ENCODE measurements at places on chromosomes 7 and 10.

- H3K27me3 ChIP-seq: no peaks in the 10 kb centered on the region
- no peaks in the 10 kb centered on the region for H3K36me3 ChIP-seq
- H3K4me3 ChIP-seq: no peak overlapping the region
- H3K4me1 ChIP-seq: no peaks in the 10 kb centered on the region
These were observed 269.0 kb upstream of the ETV1 start for GRCh38 chr7:14258441-14258840.

DNA sequence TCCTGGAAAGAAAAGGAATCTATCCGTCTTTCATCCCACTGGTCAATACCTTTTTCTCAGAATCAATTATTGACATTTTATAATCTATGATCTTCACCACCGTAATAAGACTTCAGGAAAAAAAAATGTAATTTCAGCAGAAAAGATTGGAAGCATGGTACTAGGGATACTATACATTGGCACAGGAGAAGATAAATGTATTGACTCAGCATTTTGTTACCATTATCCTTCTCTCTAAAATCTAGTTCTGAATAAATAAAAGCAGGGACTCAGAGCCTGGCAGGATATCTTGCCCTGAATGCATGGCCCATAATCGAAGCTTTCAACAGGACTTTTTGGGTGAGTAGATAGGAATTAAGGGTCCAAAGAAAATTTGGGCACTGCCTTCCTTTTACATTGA, 120.7 kb downstream of the LRRTM3 start:
- no peak for DNase-seq
- no peak overlapping the region for H3K27ac ChIP-seq
- H3K4me1 ChIP-seq: no peaks in the 10 kb centered on the region
- no peaks in the 10 kb centered on the region for H3K36me3 ChIP-seq
- H3K4me3 ChIP-seq: no peak overlapping the region

DNA sequence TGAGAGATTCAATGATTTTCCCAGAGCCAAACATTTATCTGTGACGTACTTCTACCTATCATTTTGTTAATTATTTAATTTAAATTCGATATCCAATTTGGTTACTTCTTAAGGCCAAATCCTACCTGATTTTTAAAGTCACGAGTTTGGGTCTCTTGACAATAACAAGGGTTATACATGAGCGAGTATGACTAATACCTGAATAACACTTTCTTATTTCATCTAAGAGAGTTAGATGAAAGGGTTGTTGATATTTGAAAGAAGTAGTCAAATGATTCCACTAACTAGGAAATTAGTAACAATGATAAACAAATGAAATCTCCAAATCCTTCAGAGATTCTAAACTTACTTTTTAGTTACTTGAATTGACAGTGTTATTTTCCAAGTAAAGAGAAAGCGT, 1086.9 kb downstream of the XPNPEP1 start:
- H3K27ac ChIP-seq: no peak overlapping the region
- H3K4me3 ChIP-seq: no peak overlapping the region

DNA sequence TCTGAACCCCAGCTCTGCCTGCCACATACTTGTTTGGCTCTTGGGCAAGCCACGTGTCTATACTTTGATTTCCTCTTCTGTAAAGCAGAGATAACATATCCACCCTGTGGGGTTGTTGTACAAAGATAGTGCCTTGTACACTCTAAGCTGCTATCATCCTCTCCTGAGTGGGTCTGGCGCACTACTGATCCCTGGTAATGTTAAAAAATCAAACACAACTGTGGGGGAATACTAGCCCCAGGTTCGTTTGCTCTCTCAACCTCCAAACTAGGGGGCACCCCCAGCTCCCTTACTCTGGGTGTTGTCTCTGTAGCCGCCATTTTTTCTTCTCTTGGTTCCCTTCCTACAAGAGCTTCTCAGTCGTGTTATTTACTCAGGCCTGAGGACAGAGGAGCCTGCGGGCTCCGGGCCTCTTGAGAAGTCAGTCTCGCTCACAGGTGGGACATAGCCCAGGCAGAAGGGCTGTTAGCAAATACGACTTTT, 1.0 kb downstream of the POLM start:
- peak overlapping the region; percentile 70 for H3K4me3 ChIP-seq
- H3K4me1 ChIP-seq: peaks cover 38% of the 10 kb centered on the region
- no peaks in the 10 kb centered on the region for H3K27me3 ChIP-seq
- peaks cover 36% of the 10 kb centered on the region for H3K36me3 ChIP-seq
- H3K27ac ChIP-seq: peak overlapping the region; percentile 93

GRCh38 chr7:68725843-68726785, 872.2 kb upstream of the AUTS2 start:
- H3K27me3 ChIP-seq: no peaks in the 10 kb centered on the region
- no peaks in the 10 kb centered on the region for H3K36me3 ChIP-seq
- DNase-seq: no peak
- H3K4me3 ChIP-seq: no peak overlapping the region
- no peak overlapping the region for H3K27ac ChIP-seq

DNA sequence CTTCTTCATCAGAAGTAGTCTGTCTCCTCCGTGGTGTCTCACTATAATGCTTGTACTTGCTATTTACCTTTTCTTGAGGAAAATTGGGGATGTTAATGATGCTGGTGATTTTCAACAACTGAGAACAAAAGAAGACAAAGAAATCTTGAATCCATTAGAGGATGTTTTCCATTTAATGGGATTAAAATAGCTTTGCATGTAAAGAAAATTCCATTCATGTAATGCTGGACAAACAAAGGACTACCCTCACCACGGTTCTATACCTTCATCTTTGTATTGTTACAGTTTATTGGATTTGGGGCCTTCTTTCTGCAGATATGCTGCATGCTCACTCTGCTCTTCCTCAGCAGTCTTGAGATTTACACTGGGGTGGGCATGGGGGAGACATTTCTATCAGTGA, 128.4 kb downstream of the WNT2 start:
- no peak overlapping the region for H3K4me3 ChIP-seq
- H3K27me3 ChIP-seq: no peaks in the 10 kb centered on the region
- no peak overlapping the region for H3K27ac ChIP-seq
- no peak for DNase-seq
- no peaks in the 10 kb centered on the region for H3K36me3 ChIP-seq
- peaks cover 2% of the 10 kb centered on the region for H3K4me1 ChIP-seq

- no peak overlapping the region for H3K4me3 ChIP-seq
- H3K36me3 ChIP-seq: no peaks in the 10 kb centered on the region
- no peak for DNase-seq
- H3K27ac ChIP-seq: no peak overlapping the region
- H3K4me1 ChIP-seq: no peaks in the 10 kb centered on the region
These were observed 179.9 kb upstream of the NPVF start for GRCh38 chr7:25408012-25408687.

DNA sequence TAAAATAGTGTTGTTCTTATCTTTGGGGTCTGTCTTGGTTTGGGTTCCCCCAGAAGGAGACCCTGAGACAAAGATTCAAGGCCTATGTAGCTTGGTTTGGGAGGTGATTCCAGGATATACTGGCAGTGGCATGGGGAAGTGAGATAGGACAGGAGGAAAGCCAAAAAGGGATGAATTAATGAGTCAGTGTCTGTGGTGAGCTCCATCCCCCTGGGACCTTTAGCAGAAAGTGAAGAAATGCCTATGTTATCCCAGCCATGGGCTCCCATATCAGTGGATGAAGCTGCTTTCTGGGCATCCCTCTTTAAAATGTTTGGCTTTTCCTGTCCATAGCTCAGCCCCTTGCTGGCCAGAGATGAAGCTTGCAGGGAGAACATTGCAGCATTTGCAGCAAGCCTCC, 217.0 kb upstream of the CTBP2 start:
- no peaks in the 10 kb centered on the region for H3K4me1 ChIP-seq
- H3K4me3 ChIP-seq: no peak overlapping the region
- DNase-seq: no peak
- H3K27ac ChIP-seq: no peak overlapping the region
- peaks cover 2% of the 10 kb centered on the region for H3K27me3 ChIP-seq

DNA sequence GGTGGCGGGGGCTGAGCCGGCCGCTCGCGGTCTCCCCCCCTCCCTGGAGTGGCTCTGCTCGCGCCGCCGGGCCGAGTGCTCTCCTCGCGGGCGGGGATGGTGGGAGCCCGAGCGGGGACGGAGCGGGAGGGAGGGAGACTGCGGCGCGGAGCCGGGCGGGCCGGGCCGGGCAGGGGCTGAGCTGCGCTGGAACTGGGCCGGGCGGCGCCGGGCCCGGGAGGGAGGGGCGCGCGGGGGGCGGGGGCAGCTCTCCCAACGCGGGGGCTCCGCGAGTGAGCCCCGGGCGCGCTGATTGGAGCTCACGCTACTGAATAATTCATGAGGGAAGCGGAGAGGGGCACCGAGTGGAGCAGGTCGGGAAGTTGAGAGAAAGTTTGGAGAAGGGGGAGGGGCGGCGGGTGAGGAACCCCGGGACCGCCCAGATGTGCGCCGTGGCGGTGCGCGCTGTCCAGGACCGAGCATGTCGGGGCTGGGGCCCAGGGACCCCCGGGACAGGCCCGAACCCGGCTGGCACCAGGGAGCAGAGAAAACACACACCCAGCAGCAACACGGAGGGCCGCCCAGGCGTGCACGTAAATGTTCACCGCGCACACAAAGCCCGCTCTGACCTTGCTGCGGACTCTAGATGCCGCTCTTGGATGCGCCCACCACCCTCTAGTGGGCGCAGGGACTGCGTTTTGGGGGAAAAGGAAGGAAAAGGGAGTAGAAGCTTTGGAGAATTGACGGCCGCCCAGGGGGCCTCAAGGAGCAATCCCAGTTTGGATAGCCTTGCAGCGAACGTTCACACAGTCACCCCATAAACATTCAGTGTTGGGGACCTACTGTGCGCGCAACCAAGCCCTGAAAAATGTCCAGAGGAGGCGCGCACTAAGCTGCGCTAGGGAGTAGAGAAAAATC, at the start of gene EPHB4:
Gene EPHB4 (minus strand): TSS at position 194 of the 897 bp plus-strand sequence. CDS start 493 bp downstream, outside the sequence.
- peak within 1 kb of the TSS; percentile 58 for H3K4me3 ChIP-seq
- no peak within 1 kb of the TSS for H3K27ac ChIP-seq
- peaks cover 27% of the 10 kb centered on the region for H3K27me3 ChIP-seq
- H3K4me1 ChIP-seq: peaks cover 19% of the 10 kb centered on the region
- no peak for DNase-seq

DNA sequence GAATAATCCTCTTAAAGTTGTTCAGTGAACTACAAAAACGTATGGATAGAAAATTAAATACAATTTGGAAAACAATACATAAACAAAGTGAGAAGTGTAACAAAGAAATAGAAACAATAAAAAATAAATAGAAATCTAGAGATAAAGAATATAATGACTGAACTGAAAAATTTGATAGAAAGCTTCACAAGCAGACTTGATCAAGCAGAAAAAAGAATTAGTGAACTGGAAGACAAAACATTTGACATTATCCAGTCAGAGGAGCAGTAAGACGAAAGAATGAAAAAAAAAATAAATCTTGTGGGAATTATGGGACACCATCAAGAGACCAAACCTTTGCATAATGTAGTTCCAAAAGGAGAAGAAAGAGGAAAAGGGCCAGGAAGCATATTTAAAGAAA, 32.4 kb upstream of the NPY start:
- no peaks in the 10 kb centered on the region for H3K4me1 ChIP-seq
- no peak for DNase-seq
- no peaks in the 10 kb centered on the region for H3K36me3 ChIP-seq
- no peak overlapping the region for H3K4me3 ChIP-seq

- no peak overlapping the region for H3K4me3 ChIP-seq
- no peaks in the 10 kb centered on the region for H3K36me3 ChIP-seq
- H3K27ac ChIP-seq: no peak overlapping the region
- peaks cover 3% of the 10 kb centered on the region for H3K27me3 ChIP-seq
- DNase-seq: no peak
These were observed 23.1 kb downstream of the AGAP3 start for GRCh38 chr7:151109094-151110048.

- DNase-seq: peak; percentile 91
- peak within 1 kb of the TSS; percentile 38 for H3K4me3 ChIP-seq
- H3K27me3 ChIP-seq: peaks cover 39% of the 10 kb centered on the region
- peaks cover 24% of the 10 kb centered on the region for H3K4me1 ChIP-seq
These were observed at the start of gene ELOVL3 for GRCh38 chr10:102225646-102226541. TSS of gene ELOVL3 (plus strand) at chr10:102226299. CDS start at chr10:102226549, 250 bp downstream.

GRCh38 chr7:72032934-72033333, 379.2 kb downstream of the CALN1 start:
- H3K27me3 ChIP-seq: no peaks in the 10 kb centered on the region
- H3K27ac ChIP-seq: no peak overlapping the region
- H3K4me3 ChIP-seq: no peak overlapping the region
- no peak for DNase-seq
- H3K4me1 ChIP-seq: no peaks in the 10 kb centered on the region

DNA sequence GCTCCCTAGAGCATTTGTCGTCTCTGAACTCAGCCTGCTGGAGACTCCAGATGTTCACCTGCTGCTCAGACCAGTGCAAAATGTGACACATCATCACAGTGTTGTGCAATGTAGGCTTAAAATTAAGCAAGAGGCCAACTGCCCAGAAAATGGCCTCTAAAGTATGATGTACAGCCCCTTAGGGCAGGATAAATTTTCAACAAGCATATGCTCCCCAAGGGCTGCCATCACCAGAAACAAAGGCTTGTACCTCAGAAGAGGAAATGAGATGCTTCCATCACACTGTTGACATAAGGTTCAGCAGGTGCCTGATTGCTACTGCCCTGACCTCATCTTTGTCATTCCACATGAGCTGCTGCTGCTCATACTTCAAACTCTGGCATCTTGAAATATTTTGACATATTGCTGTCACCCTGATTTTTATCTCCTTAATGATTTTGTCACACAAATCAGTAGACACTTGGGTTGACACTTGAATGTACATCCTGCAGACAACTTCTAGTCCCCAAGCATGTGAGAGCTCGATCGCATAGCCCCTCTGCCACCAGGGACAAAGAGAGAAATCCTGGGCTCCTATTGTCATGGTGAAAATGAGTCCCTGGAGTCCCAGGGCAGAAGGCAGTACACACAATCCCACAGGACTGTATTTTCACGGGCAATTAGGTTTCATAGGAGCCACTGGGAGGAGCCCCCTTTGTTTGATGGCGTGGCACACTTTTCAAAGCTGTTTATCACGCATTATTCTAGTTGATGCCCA, 219.7 kb upstream of the STK17A start:
- H3K4me1 ChIP-seq: no peaks in the 10 kb centered on the region
- H3K4me3 ChIP-seq: no peak overlapping the region
- H3K36me3 ChIP-seq: no peaks in the 10 kb centered on the region
- H3K27ac ChIP-seq: no peak overlapping the region
- peaks cover 6% of the 10 kb centered on the region for H3K27me3 ChIP-seq

DNA sequence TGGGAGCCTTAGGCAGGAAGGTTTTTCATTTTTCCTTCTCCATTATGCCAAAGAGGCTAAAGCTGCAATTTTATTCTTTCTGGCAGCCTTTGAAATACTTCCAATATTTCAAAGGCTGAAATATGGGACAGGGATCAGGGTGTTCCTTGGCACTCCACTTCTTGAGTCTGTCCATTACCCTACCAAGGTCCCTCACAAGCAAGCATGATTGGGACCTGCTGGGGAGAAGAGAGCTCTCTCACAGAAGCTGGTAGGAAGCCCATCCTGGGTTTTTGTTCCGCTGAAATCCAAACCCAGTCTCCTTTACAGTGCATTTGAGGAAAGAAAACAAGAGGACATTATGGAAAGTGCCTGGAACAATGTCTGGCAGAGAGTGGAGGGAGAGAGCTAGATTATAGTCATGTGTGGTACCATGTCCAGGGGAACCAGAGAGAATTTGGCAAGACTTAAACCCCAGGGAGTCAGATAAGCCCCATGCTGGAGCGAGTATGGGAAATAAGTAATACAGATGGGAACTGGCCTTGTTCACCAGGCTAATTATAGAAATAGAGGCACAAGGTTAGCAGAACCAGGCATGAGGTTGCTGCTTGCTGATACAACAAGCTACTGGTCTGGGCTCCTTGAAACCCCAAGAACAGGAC, 104.7 kb downstream of the LSM5 start:
- no peak for DNase-seq
- H3K27me3 ChIP-seq: peaks cover 24% of the 10 kb centered on the region
- no peaks in the 10 kb centered on the region for H3K36me3 ChIP-seq
- no peak overlapping the region for H3K4me3 ChIP-seq
- no peaks in the 10 kb centered on the region for H3K4me1 ChIP-seq

Data from activated CD4-positive, alpha-beta T cell treated with anti-CD3 and anti-CD28 coated beads for 36 hours (primary cell).